Activated T-helper 17 cell treated with anti-CD3 and anti-CD28 coated beads, Interleukin-2, amount 50 U/mL, for 72 hours (primary cell): ENCODE measurements at places on chromosomes 3 and 15.
A peak's percentile ranks its signal among the peaks of the same experiment; 100 is the strongest.

- ATAC-seq = no peak
These were observed 514.3 kb upstream of the PPP2R3A start for GRCh38 chr3:135451037-135451785.

DNA sequence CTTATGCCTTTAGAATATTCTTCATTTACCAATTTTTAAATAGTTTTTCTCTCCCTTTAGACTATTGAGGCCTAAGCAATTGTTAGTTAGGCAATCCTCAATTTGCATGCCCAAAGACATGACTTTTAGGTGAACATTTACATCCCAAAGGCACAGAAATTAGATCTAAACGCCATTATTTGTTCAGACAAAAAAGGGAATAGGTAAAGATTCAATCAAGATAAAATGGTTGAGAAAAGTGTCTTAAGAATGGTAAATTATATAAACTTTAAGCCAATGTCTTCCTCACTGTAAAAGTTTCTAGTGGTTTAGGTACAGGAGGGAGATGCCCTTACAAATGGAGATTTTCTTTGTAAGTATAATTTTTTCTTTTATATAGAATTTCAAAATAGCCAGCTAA, 50.2 kb upstream of the MME start:
- ATAC-seq = no peak

GRCh38 chr3:117079997-117080396, 370.4 kb downstream of the TUSC7 start:
- no peak for ATAC-seq

DNA sequence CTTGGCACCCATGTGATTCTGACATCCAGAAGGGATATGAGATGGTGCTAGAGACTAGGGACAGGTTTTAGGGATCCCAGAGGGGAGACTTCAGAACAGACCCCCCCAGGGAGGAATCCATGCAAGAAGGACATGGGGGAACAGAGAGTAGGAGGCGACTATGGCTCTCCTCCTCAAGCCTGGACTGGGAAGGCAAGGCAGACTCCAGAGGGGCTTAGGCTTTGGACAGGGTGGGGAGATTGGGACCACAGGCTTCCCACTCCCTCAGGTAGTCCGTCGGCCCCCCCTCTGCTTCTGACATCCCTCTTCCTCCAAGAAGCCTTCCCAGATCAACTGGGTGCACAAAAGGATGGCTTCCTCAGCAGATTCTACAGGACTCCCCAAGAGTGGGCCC, 3.0 kb upstream of the VIPR1 start:
- ATAC-seq = no peak

- ATAC-seq = no peak
These were observed 640.4 kb upstream of the CADM2 start for GRCh38 chr3:84318273-84318809.

DNA sequence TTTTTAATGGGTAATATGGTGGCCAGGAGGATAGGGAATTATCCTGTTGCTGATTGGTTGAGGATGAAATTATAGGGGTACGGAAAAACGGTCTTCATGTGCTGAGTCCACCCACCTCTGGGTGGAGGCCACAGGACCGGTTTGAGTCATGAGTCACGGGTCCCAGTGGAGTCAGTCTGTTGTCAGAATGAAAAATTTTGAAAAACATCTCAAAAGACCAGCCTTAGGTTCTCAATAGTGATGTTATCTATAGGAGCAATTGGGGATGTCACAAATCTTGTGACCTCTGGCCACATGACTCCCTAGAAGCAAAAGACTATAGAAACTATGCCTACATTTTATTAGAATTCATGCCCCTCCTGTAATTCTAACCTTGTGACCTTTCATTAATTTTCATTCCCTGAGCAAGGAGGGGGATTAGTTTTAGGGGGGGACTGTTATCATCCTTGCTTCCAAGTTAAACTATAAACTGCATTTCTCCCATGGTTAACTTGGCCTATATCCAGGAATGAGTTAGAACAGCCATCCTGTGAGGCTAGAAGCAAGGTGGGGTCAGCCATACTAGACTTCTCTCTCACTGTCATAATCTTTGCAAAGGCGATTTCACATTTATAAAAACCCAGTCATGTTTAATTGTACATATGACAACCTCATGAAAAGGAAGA, 101.2 kb downstream of the TCF12 start:
- no peak for ATAC-seq

GRCh38 chr3:13053893-13054292, 19.3 kb downstream of the IQSEC1 start:
- ATAC-seq = no peak

GRCh38 chr3:170634663-170635384, 48.9 kb upstream of the SLC7A14 start:
- ATAC-seq = peak; percentile 51

DNA sequence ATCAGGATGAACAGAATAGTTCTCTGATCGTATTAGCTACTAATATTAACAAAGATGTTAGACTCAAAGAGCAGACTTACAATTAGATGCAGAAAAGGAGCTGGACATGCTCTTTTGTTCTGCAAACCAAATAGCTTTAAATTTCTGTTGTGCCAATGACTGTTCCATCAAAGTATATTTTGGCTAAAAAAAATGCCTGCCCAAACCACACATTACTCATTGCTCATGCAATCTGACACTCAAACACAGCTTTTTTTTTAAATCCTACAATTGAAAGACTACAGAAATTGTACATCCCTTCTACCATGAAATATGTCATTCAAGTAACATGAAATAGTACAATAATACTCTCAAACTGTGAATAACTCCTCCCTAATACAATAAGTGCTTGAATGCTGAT, 48.6 kb downstream of the SHOX2 start:
- no peak for ATAC-seq

DNA sequence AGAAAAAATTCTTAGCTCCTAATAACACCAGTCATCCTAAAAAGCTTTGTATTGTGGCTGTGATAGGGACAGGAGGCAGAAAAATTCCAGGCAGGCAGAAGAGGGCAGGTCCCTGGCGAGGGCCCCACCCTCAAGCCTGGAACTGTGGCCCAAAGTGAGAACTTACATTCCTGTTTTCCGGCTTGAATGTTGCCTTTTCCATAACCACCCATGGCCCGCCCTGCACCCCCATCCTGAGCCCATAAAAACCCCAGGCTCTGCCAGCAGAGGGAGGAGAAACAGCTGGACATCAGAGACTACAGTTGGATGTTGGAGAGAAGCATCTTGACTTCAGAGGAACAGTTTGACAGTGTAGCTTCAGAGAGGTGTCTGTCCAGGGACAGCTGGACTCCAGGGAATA, 37.3 kb downstream of the SLCO2A1 start:
- ATAC-seq = no peak

GRCh38 chr15:57559875-57560274, 31.8 kb upstream of the MYZAP start:
- peak; percentile 25 for ATAC-seq

- ATAC-seq = no peak
These were observed 70.2 kb upstream of the HRH1 start for GRCh38 chr3:11084098-11084497.

- no peak for ATAC-seq
These were observed 55.9 kb upstream of the KLF13 start for GRCh38 chr15:31270767-31271166.

DNA sequence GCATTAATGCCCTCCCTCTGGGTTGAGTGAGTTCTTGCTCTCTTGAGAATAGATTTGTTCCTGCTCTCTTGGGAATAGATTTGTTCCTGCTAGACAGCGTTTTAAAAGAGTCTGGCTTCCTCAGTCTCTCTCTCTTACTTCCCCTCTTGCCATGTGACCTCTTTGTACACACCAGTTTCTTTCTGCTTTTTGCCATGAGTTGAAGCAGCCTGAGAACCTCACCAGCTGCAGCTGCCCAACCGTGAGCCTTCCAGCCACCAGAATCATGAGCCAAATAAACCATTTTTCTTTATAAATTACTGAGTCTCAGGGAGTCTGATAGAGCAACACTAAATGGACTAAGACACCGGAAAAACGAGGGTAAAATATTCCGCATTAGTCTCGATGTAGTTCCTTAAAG, 253.6 kb downstream of the CNTN6 start:
- ATAC-seq = no peak

DNA sequence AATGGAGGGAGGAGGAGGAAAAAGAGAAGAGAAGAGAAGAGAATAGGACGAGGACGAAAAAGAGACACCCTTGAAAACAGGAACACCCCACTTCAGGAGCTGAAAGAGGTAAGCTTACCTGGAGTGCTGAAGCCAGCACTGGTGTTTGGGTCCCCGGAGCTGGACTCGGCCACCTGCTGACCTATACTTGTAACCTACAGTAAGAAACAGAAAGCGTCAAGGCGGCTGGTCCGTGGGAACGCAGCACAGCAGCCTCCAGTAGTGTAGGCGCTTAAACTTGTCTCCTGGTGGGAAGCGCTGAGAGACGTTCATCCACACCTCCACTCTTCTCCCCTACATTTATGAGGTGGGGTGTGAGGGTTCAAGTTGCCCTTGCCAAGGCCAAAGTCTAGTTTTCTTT, 141.0 kb downstream of the NSMCE3 start:
- no peak for ATAC-seq

DNA sequence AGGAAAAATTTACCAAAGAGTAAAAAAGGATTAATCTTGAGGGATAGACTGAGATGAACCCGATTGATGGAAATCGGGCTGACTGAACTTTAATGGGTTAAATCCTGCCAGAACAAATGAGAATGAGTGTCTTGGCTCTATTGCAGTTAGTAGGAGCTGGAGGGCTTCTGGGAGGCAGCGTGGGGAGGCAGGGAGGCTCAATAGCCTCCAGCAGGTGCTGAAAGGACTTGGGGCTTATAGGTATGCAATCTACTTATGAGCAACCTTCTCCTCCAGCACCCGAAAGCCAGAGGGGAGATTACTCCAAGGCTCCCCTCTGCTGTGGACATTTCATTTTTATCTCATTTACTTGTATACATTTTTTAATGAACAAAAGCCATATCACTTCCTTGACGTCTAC, 1.0 kb upstream of the CRYBG3 start:
- ATAC-seq = no peak

- no peak for ATAC-seq
These were observed 448.5 kb downstream of the NAALADL2 start for GRCh38 chr3:175307642-175308041.

- ATAC-seq = no peak
These were observed 11.0 kb downstream of the TSPAN3 start for GRCh38 chr15:77059786-77060361.

DNA sequence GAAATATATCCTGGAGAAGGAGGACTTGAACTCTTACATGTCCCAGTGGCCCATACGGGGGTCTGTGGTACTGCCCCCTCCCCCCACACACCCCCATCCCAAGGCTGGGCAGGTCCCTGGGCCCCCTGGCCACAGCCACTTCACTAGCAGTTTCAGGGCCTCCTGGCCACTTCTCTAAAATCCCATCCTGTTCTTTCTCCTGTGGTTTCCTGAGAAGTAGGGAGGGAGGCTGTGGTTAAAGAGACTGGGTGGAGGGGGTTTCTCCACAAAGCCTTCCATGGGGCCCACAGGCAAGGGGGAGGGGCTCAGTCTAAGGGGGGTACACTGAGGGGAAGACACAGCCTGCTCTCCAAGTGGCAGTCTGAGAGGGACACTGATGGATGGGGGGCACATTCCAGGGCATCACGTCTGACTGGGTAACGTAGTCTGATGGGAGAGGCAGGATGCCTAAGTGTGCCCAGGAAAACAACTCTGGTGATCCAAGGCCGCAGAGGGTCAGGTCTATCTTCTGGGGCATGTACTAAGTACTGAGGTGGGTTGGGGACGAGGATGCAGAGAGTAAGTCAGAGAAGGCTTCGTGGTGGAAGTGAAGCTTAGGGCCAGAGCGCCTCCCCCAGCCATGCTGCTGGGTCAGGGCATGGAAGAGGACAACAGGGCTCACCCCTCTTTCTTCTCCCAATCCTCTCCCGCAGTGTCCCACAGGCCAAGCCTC, 48.0 kb upstream of the C15orf39 start:
- ATAC-seq = no peak

- ATAC-seq = peak; percentile 61
These were observed 10.6 kb upstream of the GCSAM start for GRCh38 chr3:112143689-112144088.

GRCh38 chr3:110808630-110809029, 263.0 kb upstream of the NECTIN3 start:
- ATAC-seq = no peak

- ATAC-seq = peak; percentile 79
These were observed 88.1 kb downstream of the MBNL1 start for GRCh38 chr3:152356870-152357276.

- ATAC-seq = no peak
These were observed 86.1 kb downstream of the SAMMSON start for GRCh38 chr3:70085613-70086012.

DNA sequence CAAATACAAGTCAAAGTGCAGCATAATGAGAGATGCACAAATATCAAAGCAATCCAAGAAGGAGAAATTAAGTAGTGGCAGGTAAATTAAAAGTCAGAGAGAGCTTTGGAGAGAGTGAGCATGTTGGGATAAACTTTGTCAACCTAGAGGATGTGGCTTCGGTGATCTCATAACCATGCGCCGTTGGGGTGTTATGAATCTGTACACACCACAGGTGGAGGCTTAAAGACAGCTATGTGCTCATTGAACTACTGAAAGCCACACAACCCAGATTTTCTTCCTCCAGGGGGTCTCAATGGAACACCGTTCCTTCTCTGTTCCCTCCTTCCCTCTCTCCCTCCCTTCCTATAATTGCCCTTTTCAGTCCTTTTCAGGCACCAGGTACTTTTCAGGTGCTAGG, 52.0 kb downstream of the SUCNR1 start:
- ATAC-seq = peak; percentile 78

DNA sequence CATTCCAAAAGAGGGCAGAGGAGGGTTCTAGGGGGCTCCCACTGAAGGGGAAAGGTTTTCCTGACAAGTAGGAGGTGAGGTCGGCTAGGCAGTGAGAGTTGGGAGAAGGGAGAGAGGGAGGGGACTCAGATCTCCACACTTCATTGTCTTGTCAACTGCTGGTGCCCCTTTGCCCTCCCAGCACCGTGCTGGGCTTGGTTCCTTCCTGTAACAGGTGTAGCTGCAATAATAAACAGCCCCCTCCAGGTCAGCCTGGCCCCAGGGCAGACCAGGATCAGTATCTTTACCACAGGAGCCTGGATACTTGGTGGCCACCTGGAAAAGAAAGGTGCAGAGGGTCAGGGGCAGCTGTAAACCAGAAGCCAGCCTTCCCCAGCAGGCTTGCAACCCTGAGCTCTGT, 2.9 kb upstream of the KCTD6 start:
- ATAC-seq = no peak

DNA sequence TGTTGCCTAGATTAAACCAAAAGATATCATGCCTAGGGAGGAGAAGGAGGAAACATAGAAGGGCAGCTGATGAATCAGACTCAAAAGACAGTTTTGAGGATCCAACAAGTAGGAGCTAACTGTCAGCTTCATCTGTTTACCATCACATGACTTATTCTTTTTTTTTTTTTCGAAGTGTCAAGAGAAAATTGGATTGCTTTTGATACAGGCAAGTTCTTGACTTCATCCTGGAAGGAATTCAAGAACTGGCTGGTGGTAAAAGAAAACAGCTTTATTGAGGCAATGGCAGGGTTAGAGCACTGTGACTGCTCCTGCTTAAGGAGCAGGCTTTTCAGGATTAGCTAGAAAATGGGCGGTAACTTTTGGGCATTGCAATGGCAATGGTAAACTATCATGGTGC, 227.5 kb upstream of the KCNMB2 start:
- no peak for ATAC-seq
